SK-MEL-5 (cell line): ENCODE measurements at places on chromosomes 16 and 17. TPM values are rescaled to one million over a fixed set of nuclear protein-coding genes. Genes with fewer than 3 reads are reported as not detected.

CALB2 gene
- 0.45 and 0.67 TPM in 2 replicates for total RNA-seq

HYDIN gene
- total RNA-seq, result 0.35 and 0.50 TPM in 2 replicates

DNA sequence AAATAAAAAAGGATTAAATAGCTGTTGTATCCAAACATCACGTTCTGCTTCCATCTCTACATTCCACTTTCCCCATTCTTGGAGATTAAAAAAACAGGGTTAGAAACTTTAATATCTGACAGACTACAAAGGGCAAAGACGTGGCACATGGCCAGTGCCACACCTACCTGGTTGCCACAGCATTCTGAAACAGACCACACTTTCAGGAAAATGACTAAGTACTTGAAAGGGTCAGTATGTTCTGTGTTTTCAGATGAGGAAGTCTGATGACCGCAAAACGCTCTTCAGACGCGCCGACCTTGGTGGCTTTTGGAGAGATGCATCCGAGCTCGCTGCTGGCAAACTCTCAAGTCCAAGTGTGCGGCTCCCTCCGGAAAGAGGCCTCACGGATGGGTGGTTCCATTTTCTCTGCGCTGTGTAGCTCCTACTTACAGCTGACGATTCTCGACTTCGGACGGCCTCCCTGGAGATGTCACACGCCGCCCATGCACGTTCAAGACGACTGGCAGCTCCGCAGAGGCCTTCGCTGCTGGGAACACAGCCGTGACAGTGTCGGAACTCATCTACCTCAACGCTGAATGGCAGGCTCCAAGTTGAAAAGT, 15.5 kb downstream of the MAP1LC3B start:
- peak; percentile 49 for DNase-seq

DNA sequence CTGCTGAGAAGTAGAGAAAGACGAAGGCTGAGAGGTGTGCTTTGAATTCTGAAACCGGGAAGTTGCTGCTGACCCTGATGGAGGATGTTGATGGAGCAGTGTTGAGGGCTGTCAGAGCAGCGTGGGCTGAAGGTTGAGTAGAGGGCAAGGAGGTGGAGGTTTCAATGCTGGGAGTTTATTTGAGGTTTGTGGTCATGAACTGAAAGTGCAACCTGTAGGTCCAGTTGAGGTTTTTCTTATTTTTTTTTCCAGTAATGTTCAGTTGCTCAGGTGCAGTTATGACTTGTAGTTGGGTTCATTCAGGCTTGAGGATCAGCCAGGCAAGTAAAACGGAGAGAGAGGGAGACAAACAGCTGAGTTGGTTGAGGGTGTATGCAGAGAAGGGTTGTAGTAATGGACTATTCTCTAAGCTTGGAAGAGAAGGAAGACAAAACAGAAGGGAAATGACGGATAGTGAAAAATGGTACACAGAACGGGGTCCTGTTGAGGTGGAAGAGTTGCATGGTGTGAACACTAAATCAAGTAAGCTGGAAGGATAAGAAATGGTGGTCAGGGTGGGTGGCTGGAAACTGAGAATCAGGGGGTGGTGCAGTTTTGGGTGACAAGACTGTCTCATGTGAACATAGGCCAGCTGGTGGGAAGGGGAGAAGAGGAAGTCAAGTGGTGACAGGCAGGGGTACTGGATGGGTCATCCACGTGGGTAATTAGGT, 8.7 kb upstream of the UBE2G1 start:
- DNase-seq, result no peak

GRCh38 chr17:31686495-31686894, 172.5 kb downstream of the COPRS start:
- no peak for DNase-seq

CDH13 gene
- not detected in 2 replicates for total RNA-seq

GRCh38 chr17:74297941-74298340, 23.9 kb downstream of the DNAI2 start:
- DNase-seq, result no peak

METTL23 gene
- 180 and 183 TPM in 2 replicates for total RNA-seq

DNA sequence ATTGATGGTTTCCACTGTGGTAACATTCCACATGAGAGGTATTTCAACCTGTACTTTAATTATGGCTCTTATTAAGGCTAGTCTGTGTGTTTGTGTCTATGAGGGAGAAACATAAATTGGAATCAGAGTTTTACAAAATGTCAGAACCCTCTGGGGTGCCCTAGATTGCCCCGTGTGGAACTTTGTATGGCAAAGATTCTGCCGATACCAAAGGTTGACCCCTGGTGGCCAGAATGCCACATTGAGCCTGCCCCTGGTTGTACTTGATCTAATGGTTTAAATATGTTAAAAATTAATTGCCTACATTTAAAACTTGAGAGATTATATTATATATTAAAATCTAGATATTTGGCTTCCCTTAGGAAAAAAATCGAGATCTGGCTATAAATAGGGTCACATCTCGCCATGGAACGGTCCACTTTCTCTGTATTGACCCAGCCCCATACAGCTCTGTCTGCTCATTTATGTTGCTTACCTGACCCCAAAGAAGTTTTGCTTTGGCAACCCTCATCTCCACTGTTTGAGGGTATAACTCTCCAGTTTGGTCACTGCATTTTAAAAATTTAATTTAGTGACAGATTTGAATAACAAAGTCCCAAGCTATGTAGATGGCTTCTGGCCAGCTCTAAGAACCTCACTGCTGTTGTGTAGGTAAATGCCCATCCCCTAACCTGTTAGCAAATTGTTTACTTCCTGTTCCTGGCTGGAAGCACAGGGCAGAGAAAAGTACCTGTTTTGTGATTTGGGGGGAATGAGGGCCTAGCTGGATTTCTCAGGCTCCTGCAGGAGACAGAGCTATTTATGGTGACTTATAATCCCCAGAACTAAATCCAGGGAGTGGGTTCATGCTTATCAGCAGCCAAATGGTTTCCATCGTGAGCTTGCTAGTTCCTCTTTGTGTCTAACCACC, 95.0 kb downstream of the PLCG2 start:
- peak; percentile 48 for DNase-seq

DNA sequence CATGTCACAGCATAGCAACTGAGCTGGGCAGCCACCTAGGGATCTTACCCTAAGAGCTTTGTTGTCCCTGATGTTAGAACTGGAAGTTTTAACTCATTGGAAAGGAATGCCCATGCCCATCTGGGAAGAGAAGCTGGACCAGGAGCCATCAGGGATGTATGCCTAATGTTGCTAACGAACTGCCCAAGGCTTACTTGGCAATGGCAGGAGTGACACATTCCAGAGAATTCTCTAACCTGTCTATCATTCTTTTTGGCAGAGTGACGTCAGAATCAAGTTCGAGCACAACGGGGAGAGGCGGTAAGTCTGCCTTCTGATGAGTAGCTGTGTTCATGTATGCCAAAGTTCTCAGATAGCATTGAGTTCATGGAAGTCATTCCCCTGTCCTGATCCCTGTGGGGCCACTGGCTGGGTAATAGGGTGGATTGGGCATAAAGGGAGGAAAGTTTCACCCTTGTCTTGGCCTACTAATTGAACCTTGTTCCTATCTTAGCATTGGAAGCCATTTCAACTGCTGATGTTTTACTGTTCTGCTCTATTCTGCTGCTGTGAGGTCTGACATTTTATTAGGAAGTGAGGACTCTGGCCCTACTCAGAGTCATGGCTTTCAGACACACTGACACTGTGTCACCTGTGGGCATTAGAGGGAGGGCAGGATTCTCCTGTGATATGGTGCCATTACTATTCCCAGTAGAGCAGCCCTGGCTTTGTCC, 23.7 kb downstream of the MAP3K3 start:
- DNase-seq, result no peak

TRPV3 gene
- total RNA-seq, result 0.53 TPM in 1 of 2 replicates, not detected in the other

OR1F1 gene
- 0.21 TPM in 1 of 2 replicates, not detected in the other for total RNA-seq

LGALS9B gene
- total RNA-seq, result not detected in 2 replicates

- no peak for DNase-seq
Measured at GRCh38 chr17:58617563-58617962, 74.3 kb downstream of the TEX14 start.

DNA sequence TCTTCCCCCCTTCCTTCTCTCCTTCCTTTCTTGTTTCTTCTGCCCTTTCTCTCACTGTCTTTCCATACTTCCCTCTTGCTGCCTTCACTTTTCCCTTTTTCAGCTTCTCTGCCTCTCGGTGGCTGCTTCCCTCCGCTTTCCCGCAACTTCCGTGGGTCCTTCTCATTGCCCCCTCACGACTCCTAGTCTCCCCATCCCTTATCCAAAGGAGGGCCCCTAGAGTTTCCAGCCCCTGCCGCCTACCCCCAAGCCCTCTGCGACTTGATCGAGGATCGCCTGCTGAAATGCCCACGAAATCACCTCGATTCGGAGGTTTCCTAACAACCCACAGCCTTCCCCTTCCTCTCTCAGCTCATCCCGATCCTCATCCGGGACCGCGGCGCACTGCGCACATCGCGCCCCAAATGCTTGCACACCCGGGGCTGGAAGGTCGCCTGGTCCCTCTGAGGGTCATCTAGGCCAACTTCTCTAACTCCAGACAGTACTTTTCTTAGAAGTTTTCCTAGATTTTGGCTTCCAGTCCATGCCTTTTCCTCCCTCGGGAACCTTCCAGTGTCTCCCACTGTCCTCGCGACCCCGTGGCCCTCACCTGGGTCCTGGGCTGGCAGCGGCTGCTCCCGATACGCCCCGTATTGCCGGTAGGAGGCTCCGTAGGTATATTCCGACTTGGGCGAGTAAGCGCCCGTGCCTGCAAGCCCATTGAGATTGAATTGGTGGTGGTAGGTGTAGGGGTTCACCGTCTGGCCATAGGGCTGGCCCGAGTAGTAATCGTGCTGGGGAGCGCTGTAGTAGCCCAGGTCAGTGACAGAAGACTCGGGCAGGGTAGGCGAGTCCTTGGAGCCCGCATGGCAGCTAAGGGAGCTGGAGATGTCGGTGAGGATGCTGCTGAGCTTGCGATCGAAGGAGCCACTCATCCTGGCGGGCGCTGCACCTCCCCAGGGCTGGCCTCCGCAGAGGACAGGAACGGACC, 654 bp downstream of the DLX3 start:
- DNase-seq, result no peak

DNA sequence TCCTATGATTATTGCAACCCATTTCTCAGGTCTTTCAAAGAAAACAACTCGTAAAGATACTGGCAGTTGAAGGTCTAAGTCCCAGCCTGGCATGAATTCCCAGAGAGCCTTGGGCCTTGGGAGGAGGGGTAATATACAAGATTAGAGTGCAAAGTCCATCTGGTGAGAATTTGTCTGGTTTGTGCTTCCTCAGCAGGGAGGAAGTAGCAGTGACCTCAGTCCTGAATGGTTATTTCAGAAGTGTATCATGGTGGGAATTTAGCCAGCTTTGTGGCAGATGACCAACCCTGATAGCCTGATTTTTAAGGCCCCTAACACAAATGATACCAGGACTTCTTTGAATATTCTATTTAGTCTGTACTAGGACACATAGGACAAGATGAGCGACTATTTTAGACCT, 151.2 kb upstream of the TBX2 start:
- no peak for DNase-seq

- DNase-seq, result no peak
Measured at GRCh38 chr16:85798901-85799496, 345 bp downstream of the EMC8 start.

DNA sequence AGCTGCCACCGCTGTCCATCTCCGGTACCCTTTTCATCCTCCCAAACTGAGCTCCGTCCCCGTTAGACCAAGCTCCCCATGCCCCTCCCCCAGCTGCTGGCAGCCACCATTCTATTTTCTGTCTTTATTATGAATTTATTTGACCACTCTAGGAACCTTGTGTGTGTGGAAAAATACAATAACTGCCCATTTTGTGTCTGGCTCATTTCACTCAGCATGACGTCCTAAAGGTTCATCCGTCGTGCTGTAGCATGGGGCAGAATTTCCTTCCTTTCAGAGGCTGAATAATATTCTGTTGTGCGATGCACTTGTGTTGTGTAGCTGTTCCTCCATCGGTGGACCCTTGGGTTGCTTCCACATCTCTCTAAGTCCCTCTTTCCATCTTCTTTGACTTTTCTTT, 263.1 kb downstream of the SEC14L1 start:
- DNase-seq, result no peak

- DNase-seq, result peak; percentile 14
Measured at GRCh38 chr17:44828919-44829522, 1.1 kb downstream of the GJC1 start.

GRCh38 chr16:12494661-12495060, 309.0 kb downstream of the CPPED1 start:
- DNase-seq, result no peak

DNA sequence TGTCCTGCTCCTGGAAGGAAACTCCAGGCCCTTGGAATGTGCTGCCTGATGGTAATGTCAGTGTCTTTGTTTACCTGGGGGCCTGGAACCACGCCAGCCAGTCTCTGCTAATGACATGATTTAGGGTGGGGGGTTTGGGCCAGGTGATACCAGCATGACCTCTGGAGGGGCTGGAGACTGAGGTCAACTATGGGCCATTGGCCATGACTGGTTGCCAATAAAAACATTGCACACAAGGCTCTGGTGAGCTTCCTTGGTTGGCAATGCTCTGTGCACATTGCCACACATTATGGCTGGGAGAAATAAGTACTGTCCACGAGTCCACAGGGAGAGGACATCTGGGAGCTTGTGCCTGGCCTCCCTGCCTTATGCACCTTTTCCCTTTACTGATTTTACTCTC, 52.5 kb downstream of the LITAF start:
- no peak for DNase-seq

GRCh38 chr17:35002876-35003551, 22.7 kb downstream of the LIG3 start:
- no peak for DNase-seq

DNA sequence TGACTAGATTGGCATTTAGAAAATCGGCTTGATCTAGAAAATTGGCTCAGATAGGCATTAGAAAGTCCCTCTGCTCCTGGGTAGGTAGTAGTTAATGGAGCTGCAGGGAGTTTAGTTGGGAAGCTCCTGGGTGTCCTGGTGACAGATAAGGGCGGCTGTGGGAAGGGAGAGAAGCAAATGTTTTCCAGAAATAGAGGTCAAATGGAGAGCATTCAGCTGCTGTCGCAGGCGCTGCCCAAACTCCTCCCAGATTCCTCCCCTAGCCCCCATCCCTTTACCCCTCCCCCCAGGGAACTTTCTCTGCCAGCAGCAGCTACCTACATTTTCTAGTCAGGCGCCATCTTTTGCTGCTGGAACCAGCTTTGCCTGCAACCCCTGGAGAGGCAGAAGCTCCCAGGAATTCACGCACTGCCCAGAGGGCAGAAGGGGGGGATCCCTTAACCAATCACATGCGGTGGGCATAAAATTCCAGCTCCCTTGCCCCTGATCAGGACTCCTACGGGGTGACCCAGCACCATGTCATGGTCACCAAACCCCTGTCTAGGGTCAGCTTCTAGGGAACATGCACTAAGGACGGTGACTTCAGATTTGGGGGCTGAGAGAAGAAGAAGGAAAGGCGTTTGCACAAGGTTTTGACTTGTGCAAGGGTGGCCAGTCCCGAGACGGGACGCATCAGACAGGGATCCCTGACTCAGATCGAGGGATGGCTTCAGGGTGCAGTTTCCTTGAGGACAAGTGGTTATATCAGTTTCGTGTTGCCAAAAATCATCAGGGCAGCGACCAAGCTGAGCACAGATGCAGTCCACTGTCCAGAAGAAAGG, 43.8 kb downstream of the SOCS1 start:
- no peak for DNase-seq

- no peak for DNase-seq
Measured at GRCh38 chr17:39450051-39450450, 1.0 kb downstream of the MED1 start.

- no peak for DNase-seq
Measured at GRCh38 chr16:1656808-1657617, 21.1 kb upstream of the JPT2 start.

- DNase-seq, result peak; percentile 68
Measured at GRCh38 chr17:42456223-42457106, 2.2 kb upstream of the ATP6V0A1 start.
